Uterus (tissue), 4 donors: ENCODE measurements at places on chromosomes 7 and 10.

- DNase-seq = no peak
- H3K27ac ChIP-seq = no peak overlapping the region
- no peak overlapping the region for H3K4me3 ChIP-seq
Measured at GRCh38 chr10:72732521-72732920, 40.6 kb downstream of the MCU start.

DNA sequence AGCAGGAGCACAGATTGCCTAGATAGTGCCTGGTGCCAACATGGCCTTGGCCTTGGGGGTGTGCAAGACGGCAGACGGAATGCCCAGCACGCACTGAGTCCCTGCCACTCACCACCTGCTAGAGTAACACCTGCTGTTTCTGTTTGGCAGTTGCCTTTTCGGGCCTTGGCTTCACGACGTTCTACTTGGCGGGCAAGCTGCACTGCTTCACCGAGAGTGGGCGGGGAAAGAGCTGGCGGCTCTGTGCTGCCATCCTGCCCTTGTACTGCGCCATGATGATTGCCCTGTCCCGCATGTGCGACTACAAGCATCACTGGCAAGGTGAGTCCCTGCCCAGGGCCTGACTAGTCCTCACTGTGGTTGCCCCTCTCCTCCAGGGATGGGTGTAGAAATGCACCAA, 118.0 kb downstream of the PLPP4 start:
- H3K4me1 ChIP-seq = no peaks in the 10 kb centered on the region

GRCh38 chr10:70602665-70603448, at the start of gene PRF1:
Gene PRF1 (minus strand): TSS chr10:70602741. CDS start chr10:70600902, 1,839 bp downstream.
- H3K36me3 ChIP-seq = no peaks in the 10 kb centered on the region
- H3K4me1 ChIP-seq = no peaks in the 10 kb centered on the region
- H3K27me3 ChIP-seq = no peaks in the 10 kb centered on the region
- no peak for DNase-seq

- no peak for DNase-seq
- no peak overlapping the region for H3K27ac ChIP-seq
- peaks cover 4% of the 10 kb centered on the region for H3K4me1 ChIP-seq
- no peak overlapping the region for H3K4me3 ChIP-seq
- H3K27me3 ChIP-seq = peaks cover 5% of the 10 kb centered on the region
Measured at GRCh38 chr7:128131731-128132130, 100.5 kb upstream of the LRRC4 start.

GRCh38 chr10:123808286-123808685, 83.3 kb downstream of the CPXM2 start:
- no peaks in the 10 kb centered on the region for H3K27me3 ChIP-seq
- no peaks in the 10 kb centered on the region for H3K36me3 ChIP-seq
- no peak overlapping the region for H3K4me3 ChIP-seq
- no peaks in the 10 kb centered on the region for H3K4me1 ChIP-seq
- no peak for DNase-seq
